ENCODE measurements at places on chromosomes 7 and 10.

DNA sequence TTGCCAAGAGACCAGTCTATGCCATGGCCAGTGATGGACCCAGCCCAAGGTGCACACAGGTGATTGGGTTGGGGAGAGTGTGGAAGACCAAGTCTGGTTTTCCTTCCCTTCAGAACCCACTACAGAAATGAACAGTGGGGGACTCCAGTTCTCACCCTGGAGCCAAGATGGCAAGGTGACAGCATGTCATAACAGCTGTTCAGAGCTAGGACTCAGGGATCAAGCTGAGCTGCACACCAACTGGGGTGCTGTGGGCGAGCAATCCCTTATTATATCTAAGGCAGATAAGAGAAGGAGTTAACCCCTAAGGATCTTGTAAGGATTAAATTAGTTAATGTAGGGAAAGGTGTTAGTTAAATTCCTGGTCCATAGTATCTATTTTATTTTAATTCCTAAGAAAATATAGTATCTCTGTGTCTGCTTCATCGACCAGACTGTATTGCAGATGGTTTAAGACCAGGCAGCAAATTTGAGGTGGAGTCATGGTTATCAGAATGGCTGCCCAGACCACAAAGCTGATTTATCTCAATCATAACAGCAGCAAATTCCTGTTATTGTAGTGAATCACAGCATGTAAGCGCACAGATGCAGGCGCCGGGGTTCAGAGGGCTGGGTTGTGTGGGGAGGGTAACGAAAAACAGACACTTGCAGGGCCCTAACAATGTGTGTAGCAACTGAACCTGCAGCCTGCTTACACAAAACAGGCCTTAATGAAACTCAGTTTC lies 208.7 kb upstream of the ZNF32 start:
- DNase-seq = no peak

DNA sequence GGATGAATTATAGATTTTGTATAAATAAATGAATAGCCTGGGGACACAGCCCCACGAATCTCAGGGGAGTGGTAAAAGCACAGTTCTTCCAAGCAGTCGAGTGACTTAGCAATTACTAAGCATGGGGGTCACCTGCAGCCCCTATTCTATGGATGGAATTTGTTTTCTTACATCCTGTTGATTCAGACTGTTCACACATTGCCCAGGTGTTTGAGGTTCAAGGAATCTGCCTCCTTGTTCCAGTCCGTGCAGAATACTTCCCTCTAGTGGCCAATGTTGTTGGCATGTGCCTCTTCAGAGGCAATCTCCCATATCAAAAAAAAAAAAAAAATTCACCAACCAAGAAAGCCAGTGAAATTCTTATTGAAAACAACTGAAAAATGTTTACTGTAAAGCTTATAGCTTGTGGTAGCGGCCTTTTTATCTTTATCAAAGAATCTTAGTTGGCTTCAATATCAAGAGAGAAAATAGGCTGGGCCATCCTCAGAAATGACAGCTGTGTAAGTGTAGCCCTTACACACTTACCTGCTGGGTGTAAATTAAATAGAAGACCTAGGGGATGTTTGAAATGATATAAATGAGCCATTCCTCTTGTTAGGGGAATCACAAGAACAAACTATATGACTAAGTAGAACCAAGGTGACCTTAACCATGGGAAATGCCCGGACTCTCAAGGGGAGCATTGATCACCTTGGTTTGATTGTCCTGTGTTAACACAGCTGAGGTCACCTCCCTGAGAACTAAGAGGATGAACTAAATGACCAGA lies 7.8 kb downstream of the LIPM start:
- peak; percentile 43 for DNase-seq

DNA sequence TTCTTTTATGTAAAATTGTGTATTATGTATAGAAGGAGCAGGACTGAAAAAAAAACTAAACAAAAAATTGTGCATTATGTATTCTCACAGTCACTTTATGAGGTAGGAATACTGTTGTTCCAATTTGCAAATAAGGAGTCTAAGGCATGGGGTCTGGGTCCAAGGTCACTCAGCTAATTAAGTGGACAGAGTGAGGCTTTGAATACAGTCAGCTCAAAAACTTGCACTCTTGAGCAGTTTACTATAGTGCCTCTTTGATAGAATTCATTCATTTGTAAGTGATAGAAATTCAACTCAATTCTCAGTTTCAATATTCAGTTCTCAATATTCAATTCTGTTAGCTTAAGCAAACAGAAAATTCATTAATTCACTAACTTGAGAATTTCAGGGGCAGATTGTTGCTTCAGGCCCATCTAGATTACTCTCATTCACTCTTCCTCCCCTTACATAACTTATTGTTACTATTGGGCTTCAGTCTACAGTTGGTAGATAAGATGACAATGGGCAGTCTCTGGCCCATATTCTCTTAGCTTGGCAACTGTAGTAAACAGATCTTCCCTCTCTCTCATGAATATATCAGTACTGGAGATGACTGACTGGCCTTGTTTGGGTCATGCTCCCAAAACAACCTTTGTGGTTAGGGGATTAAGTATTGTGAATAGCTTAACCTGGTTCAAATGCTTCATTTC lies 86.6 kb downstream of the BTAF1 start:
- no peak for DNase-seq

GRCh38 chr7:127833641-127834040 lies 181.6 kb downstream of the SND1 start:
- no peak for DNase-seq

- no peak for DNase-seq
These were observed 9.2 kb upstream of the LRRC20 start for GRCh38 chr10:70391654-70392053.

GRCh38 chr7:123621707-123622106 lies 20.1 kb downstream of the ASB15 start:
- no peak for DNase-seq

- peak; percentile 21 for DNase-seq
These were observed 1.2 kb upstream of the ADD3 start for GRCh38 chr10:110006358-110007160.

DNA sequence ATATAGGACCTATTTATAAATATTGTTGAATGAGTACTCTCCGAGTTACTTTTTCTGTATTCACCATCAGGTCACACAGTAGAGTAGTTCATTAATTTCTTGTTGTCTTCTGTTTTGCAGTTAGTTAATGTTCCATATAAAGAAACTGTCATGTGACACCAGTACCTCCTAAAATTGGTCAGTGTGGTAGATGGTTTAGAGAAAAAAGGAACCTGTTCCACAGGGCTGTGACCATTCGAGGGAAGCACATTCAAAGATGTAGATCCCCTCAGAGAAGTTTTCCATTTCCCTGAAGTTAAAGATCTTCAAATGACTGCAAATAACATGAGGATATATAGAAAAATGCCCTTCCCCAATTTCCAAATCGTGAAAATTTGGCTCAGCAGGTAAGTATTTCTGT lies 45.7 kb downstream of the PRPF18 start:
- DNase-seq = no peak

- no peak for DNase-seq
These were observed 29.4 kb upstream of the PCGF5 start for GRCh38 chr10:91190876-91191583.

DNA sequence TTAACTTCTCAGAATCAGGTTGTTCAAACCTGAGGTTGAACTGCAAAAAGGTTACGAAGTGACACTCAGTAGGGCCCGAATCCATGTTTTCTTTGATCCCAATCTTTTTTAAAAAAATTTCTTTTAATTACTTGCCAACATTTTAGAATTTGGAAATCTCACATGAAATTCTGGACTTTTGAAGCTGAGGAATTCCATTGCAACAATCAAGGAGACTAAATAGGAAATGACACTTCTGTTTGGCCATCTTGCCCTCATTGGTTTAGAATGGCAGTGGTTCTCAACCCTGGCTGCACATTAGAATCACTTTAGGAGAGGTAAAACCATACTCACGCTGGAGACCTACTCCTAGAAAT lies 471 bp upstream of the TOMM7 start:
- DNase-seq = no peak

Measured in D341Med (cell line).